ENCODE measurements at places on chromosomes 6 and 20.

DNA sequence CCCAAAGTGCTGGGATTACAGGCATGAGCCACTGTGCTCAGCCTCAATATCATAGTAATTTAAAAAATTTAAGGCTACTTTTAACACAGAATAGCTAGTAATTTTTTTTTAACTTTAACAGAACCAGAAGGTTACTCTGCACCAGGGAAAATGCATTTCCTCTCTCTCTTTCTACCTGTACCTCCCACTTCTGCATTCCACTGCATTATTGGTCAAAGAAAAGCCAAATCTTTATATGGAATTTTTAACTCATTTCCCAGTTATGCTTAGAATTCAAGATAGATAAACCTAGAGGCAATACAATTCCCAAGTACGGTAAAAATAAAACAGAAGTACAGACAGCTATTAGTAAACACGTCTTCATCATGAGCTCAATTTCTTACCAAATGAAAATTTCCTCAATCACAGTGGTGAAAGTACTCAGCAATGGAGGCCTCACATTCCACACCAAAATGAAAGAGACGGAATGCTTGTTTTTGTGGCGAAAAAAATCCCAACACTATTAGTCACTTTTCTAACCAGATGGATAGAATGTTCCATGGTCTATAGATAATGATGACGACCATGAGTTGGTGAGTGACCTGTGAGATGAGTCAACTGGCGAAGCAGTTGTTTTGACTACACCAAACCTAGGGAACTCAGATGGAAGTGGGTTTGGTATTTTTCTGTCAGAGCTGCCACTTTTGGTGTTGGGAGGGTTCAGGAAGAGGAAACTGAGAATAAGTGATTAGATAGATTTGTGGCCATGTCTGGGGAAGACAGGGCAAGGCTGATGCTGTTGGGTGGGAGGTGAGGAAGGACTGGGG, 104.7 kb upstream of the SGK1 start:
- peak; percentile 68 for DNase-seq

DNA sequence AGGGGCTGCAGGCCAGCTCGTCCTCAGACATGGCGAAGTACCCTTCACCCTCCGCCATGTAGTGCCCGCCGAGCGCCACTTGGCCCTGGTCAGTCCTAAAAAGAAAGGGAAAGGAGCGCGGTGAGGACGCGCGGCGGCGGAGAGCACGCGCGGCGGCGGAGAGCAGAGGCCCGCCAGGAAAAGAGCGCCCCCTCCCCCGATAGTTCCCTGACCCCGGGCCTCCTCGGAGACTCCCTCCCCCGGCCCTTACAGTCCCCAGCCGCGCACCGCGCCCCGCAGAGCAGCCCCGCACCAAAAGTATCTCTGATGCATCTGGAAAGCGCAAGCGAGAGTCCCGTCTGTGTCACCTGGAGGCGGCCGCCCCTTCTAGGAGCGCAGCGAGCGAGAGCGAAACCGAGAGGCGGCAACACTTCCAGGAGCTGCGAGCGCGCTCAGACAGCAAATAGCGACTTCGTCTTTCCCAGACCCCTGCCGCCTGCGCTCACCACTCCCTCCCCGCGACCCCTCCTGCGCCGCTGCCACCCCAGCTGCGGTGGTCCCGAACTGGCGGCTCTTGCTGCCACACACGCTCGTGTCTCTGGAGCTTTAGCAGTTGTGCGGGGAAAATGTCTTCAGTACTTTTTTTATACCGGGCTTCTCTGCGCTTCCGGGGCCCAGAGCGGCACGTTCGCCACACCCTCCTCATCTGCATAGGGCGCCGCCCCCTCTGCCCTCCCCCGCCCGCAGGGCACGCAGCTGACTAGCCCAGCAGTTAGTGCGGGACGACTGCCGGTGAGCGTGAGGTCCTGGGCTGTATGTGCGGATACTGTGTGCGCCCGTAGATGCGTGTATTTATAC, at the start of gene TENT5A:
Gene TENT5A, minus strand, starts transcription at position 598 of the 837 bp plus-strand sequence. Its CDS starts 540 bp downstream, at position 58.
- peak; percentile 92 for DNase-seq

DNA sequence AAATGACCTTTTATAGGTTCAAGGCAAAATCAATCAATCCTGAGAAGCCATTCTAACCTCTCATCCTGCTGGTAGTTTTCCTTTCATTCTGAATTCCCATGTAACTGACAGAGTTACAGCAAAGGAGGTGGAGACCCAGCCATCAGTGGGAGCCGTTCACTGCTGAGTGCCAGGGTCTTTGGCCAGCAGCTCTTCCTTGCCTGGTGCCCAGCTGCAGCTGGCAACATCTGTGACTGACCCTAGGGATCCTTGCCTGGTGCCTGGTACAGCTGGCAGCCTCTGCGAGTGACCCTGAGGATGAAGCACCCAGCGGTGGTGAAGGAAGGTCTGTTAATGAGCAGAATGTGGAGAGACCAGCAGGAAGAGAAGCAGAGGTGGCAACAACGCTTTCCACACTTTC, 314.6 kb downstream of the THBS2 start:
- DNase-seq = no peak

GRCh38 chr20:49367113-49367512, 89.3 kb upstream of the ZNFX1 start:
- no peak for DNase-seq

DNA sequence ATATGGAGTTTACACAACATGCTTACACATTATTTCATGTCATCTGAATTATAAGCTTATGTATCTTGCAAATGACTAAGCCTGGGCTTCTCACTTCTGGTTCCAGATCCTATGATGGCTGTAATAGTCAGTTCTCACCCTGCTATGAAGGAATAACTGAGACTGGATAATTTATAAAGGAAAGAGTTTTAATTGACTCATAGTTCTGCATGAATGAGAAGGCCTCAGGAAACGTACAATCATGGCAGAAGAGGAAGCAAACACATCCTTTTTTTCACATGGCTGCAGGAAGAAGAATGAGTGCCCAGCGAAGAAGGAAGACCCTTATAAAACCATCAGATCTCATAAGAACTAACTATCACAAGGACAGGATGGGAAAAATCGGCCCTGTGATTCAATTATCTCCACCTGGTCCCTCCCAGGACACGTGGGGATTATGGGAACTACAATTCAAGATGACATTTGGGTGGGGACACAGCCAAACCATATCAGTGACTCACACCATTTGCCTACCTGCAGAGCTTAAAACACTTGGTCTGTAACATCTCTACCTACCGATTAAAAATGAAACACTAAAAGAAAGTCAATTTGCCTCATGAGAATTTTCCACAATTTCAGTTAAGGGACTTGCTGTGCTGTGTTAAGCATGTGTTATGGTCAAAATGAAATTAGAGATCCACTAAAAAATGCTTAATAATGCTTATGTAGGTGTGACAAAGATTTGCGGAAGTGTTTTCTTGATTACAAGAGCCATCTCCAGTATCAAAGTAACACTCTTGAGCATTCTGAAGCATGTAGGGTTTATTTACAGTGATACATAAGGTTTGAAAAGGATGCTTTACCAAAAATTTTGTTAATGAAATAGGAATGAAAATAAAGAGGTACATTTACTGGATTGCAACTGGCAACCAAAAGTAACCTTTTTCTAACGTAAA, 2.2 kb upstream of the RWDD1 start:
- peak; percentile 44 for DNase-seq

DNA sequence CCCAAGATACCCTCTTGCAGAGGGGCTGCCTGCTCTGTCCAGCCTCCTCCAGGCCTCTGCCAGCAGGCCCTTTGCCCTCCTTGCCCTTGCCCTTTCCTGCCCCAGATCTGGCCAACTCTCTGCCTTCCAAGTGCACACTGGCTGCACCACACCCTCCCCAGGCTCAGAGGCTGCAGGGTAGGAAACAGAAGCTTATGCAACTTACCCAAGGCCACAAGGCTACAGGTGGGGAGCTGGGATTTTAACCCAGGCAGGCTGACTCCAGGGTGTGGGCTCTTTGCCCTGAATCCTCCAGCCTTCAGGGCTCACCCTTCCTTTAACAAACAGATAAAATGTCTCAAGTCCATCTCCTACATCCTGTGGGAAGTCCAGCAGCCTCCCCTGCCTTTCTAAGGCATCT, 14.5 kb upstream of the TRAF3IP2 start:
- no peak for DNase-seq

- DNase-seq = no peak
Observed at GRCh38 chr6:151408858-151409257, 17.5 kb upstream of the ZBTB2 start.

- no peak for DNase-seq
Observed at GRCh38 chr6:4139272-4139671, 3.9 kb upstream of the ECI2 start.

Measured in CD14-positive monocyte (primary cell).